Activated CD8-positive, alpha-beta memory T cell treated with anti-CD3 and anti-CD28 coated beads for 1 hour (primary cell): ENCODE measurements at places on chromosomes 5 and 9.

DNA sequence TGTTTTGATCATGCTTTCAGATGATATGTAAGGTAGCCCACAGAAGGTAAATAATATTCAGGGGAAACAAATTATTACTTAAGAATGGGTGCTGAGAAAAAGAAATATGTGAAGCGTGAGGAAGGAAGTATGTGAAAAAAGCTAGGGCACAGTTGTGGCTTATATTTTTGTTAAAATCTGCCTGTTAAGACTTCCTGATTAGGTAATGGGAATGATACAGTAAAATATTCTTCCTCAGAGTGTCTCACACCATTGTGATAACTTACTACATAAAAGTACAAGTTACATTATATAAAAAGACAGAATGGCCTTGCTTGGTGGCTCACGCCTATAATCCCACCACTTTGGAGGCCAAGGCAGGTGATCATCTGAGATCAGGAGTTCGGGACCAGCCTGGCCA is 18.7 kb upstream of the PARP8 start:
- DNase-seq = no peak

DNA sequence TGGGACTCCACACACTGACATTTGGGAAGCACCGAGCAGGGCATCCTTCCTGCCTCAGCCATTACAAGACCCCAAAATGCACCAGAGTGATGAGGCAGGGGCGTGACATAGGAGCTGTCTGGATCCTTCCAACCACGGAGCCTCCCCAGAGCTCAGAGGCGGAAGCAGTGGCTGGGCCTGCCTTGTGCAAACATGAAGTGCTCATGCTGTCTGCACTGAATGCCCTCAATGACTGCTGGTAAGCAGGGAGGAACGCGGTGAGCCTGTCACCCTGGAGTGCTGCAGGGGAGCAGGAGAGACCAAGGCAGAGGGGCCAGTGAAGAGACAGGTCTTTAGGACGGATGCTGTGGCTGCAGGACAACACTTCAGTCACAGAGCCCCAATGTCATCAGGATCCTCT is 60.2 kb upstream of the HRH2 start:
- DNase-seq = no peak

DNA sequence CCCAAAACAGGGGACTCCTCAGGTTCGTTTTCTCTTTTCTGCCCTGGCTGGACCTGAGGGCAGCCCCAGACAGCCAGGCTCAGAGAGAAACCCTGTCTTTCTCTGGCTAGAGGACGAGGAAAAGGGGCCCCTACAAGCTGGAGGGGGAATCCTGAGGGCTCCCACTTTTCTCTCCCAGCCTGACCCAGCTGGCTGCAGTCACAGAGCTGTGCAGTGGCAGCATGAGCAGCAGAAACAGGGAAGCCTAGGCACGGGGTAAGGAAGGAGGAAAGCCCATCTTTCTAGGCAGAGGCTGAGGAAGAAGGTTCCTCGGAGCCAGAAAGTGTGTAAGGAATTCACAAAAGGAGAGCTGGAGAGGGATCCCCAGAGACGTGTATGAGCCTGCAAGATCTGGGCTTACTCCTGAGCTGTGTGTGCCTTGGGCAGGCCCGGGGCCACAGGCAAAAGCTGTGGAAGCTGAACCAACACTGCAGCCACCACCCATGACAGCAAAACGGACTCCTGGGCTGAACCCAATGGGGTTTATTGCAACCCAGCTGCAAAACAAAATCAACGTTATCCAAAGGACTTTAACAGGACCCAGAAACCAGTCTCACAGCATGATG is 16.2 kb downstream of the CAMSAP1 start:
- no peak for DNase-seq

- DNase-seq = no peak
Measured at GRCh38 chr9:136994180-136994887, 2.0 kb downstream of the CLIC3 start.

- no peak for DNase-seq
Measured at GRCh38 chr5:2710910-2711309, 40.6 kb downstream of the IRX2 start.

DNA sequence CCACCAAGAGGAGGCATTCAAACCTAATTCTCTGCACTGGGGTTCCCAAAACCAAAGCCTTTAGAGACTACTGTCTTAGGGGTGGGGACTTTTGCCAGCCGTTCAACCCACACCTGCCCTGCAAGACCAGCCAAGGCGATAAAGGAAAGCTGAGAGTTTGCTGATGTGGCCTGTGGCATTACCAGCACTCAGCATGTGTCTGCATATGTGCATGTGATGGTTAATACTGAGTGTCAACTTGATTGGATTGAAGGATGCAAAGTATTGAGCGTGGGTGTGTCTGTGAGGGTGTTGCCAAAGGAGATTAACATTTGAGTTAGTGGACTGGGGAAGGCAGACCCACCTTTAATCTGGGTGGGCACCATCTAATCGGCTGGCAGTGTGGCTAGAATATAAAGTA is 474.2 kb downstream of the MED10 start:
- no peak for DNase-seq

GRCh38 chr9:108953983-108954574 is 19.9 kb downstream of the ABITRAM start:
- DNase-seq = no peak

- DNase-seq = no peak
Measured at GRCh38 chr9:126225611-126226609, 100.7 kb upstream of the MVB12B start.

- no peak for DNase-seq
Measured at GRCh38 chr5:73336366-73336765, 112.2 kb downstream of the FOXD1 start.

DNA sequence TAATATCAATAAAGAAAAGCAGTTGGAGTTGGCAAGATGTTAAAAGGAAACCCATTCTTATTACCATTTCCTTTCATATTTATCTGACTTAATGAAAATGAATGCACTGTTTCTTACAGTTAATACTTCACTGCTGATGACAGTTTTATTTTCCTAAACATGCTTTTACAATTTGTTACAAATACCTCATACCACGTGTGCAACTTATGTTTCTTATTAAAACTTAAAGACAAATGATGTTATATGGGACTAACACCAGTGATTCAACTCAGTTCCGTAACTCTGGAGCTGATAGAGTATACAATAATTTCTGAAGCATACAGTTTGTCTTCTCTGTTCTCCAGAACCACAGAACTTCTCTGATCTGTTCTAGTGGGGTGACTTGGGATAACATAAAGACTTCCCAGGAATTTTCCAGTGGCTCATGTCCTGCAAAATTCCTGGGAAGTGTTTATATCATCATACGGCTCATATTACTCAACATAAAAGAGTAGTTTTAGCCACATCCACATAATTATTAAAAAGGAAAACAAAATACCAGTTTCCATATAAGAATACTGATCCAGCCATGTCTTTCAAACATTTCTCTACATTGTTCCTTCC is 1259.0 kb upstream of the C9orf72 start:
- DNase-seq = no peak

DNA sequence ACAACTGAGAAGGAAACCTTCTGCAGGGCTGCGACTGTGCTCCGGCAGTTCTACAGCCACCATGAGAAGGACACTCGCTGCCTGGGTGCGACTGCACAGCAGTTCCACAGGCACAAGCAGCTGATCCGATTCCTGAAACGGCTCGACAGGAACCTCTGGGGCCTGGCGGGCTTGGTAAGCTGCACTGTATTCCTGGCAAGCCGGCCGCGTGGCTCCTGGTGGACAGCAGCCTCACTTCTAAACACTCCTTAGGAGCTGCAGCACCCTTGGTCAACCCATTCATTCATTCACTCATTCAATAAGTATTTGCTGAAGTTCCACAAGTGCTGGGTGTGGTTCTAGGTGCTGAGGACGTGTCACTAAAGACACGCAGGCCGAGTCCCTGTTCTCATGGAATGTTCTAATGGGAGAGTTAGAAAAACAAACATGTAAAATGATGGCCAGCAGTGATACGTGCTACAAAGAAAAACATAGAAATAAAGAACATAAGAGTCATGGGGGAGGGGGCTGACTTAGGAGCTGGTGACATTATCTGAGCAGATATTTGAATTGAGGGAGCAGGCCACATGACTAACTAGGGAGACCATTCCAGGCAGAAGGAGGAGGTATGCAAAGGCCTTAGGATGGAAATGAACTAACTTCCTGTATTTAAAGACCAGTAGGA is 6.1 kb downstream of the IL4 start:
- DNase-seq = no peak
